ENCODE measurements at places on chromosomes 1 and 21. TPM values are rescaled to one million over a fixed set of nuclear protein-coding genes. Genes with fewer than 3 reads are reported as not detected.

Gene S100A11
- polyA plus RNA-seq: 1,160 TPM

Gene AGO4
- 6.8 TPM for polyA plus RNA-seq

Gene VHLL
- polyA plus RNA-seq: not detected

Gene GJA8
- not detected for polyA plus RNA-seq

Gene RORC
- 2.2 TPM for polyA plus RNA-seq

Gene TTLL7
- 7.6 TPM for polyA plus RNA-seq

Gene ANKRD35
- 2.0 TPM for polyA plus RNA-seq

Gene CYP4A11
- polyA plus RNA-seq: 0.11 TPM

GRCh38 chr21:35504277-35504676, 455.2 kb upstream of the RUNX1 start:
- peaks cover 6% of the 10 kb centered on the region for H3K4me1 ChIP-seq
- no peaks in the 10 kb centered on the region for H3K36me3 ChIP-seq
- H3K27ac ChIP-seq: no peak overlapping the region
- H3K27me3 ChIP-seq: peaks cover 5% of the 10 kb centered on the region

- no peak overlapping the region for H3K27ac ChIP-seq
- no peak for DNase-seq
- no peaks in the 10 kb centered on the region for H3K4me1 ChIP-seq
- no peaks in the 10 kb centered on the region for H3K36me3 ChIP-seq
- no peak overlapping the region for H3K4me3 ChIP-seq
- peaks cover 6% of the 10 kb centered on the region for H3K27me3 ChIP-seq
Measured at GRCh38 chr1:183454377-183454776, 17.9 kb upstream of the SMG7 start.

- no peak for DNase-seq
- no peaks in the 10 kb centered on the region for H3K36me3 ChIP-seq
- no peak overlapping the region for H3K27ac ChIP-seq
- no peaks in the 10 kb centered on the region for H3K27me3 ChIP-seq
- no peak overlapping the region for H3K4me3 ChIP-seq
Measured at GRCh38 chr1:211660718-211661222, 14.7 kb downstream of the NEK2 start.

GRCh38 chr21:43866659-43867331, 1.8 kb downstream of the AGPAT3 start:
- no peaks in the 10 kb centered on the region for H3K36me3 ChIP-seq
- no peak for DNase-seq
- peaks cover 11% of the 10 kb centered on the region for H3K4me1 ChIP-seq
- H3K4me3 ChIP-seq: no peak overlapping the region
- peak overlapping the region; percentile 80 for H3K27ac ChIP-seq
- H3K27me3 ChIP-seq: no peaks in the 10 kb centered on the region

GRCh38 chr1:175222296-175222938, 29.8 kb upstream of the KIAA0040 start:
- no peak for DNase-seq
- no peaks in the 10 kb centered on the region for H3K27me3 ChIP-seq
- H3K27ac ChIP-seq: no peak overlapping the region
- no peak overlapping the region for H3K4me3 ChIP-seq

- H3K36me3 ChIP-seq: no peaks in the 10 kb centered on the region
- H3K4me1 ChIP-seq: peaks cover 10% of the 10 kb centered on the region
- H3K4me3 ChIP-seq: no peak overlapping the region
- no peaks in the 10 kb centered on the region for H3K27me3 ChIP-seq
- no peak overlapping the region for H3K27ac ChIP-seq
Measured at GRCh38 chr1:247336390-247336789, 4.7 kb upstream of the ZNF496 start.

DNA sequence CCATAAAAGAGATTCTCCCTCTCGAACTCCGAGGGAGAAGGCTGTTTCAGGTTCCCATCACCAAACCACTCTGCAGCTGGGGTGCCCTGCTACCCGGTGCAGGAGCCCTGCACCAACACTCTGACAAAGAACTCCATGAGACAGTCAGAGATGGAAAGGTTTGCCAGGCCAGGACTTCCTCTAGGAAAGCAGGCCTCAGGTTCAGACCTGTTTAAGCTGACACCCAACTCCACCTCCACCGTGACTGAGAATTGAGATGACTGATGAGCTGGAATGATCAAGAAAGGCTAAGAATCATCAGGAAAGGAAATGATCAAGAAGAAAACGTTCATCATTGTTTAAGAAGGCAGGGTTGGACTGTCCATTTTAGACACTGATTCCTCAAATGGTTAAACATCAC, 46.2 kb upstream of the KCNE1 start:
- H3K4me1 ChIP-seq: peaks cover 7% of the 10 kb centered on the region
- no peak for DNase-seq
- H3K27ac ChIP-seq: no peak overlapping the region
- no peaks in the 10 kb centered on the region for H3K36me3 ChIP-seq

- H3K4me3 ChIP-seq: no peak overlapping the region
- no peaks in the 10 kb centered on the region for H3K27me3 ChIP-seq
- no peak overlapping the region for H3K27ac ChIP-seq
- no peaks in the 10 kb centered on the region for H3K36me3 ChIP-seq
Measured at GRCh38 chr1:232521660-232522059, 108.3 kb downstream of the SIPA1L2 start.

DNA sequence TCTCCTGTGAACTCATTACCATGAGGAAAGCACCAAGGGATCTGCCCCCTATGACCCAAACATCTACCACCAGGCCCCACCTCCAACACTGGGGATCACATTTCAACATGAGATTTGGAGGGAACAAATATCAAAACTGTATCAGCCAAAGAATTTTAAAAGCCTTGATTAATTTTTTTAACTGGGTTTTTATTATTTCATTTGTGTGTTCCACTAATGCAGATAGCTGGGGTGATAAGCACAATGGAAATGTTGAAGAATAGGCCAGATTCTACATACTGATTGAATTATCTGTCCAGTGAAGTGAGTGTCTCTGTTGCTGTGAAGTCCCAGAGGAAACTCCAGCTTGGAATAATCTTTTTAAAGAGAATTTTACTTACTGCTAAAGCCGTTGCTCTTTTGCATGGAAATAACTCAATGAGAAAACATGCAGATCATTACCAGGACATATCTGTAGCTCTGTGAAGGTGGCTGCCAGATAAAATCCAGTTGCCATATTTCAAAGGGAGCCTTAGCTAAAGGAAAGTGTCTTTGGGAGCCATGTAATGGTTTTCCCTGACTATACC, 44.4 kb upstream of the DHCR24 start:
- H3K36me3 ChIP-seq: no peaks in the 10 kb centered on the region
- no peak for DNase-seq
- no peak overlapping the region for H3K27ac ChIP-seq

- H3K27me3 ChIP-seq: no peaks in the 10 kb centered on the region
- H3K27ac ChIP-seq: no peak overlapping the region
- no peaks in the 10 kb centered on the region for H3K4me1 ChIP-seq
- H3K4me3 ChIP-seq: no peak overlapping the region
Measured at GRCh38 chr1:17696417-17697301, 58.5 kb upstream of the ACTL8 start.

DNA sequence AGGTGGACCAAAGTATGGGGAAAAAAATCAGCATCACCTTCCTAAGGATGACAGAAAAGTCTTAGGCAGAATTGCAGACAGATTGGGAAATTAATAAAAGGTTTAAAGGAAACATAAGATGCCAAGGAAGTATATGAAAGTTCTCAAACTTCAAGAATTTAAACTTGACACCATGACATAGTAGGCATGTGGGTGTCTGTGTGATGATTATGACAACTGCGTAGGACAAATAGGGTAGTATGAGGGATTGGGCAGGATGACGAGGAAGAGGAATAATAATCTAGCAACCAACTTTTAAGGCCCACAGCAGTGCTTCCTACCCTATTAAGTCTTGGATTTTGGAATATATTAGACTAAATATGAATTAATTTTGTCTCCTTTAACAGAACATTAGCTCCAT, 52.4 kb downstream of the HNRNPR start:
- no peak overlapping the region for H3K4me3 ChIP-seq
- no peaks in the 10 kb centered on the region for H3K36me3 ChIP-seq
- no peaks in the 10 kb centered on the region for H3K27me3 ChIP-seq

- no peaks in the 10 kb centered on the region for H3K4me1 ChIP-seq
- no peak for DNase-seq
- no peaks in the 10 kb centered on the region for H3K27me3 ChIP-seq
- H3K4me3 ChIP-seq: no peak overlapping the region
- H3K27ac ChIP-seq: no peak overlapping the region
Measured at GRCh38 chr1:117632269-117633067, 26.6 kb downstream of the TENT5C start.

DNA sequence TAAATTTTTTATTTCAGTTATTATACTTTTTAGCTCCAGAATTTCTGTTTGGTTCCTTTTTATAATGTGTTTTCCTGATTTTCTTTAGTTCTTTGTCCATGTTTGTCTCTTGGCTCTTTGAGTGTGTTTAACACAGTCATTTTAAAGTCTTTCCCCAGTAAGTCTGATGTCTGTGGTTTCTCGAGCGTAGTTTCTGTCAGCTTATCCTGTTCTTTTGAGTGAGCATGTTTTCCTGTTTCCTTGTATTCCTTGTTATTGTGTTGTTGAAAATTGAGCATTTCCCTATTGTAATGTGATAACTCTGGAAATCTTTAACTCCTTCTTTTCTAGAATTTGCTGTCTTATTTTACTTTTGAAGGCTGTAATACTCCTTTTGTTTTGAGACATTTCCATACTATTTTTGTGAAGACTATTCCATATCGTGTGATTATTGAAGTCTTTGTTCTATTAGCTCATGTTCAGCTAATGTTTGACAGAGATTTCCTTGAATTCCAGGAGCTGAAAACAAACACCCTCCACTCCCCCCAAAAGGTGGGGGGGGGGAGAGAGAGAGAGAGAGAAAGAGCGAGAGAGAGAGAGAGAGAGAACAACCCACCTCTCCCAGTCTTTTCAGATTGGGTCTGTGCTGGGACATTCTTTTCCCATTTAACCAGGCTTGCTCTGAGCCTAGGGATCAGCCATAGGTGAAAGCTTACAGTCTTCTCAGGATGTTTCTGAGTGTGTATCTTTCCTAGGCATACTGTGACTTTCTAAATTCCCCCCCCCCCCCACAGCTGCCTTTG, 38.3 kb downstream of the SDCCAG8 start:
- no peaks in the 10 kb centered on the region for H3K36me3 ChIP-seq
- H3K27me3 ChIP-seq: no peaks in the 10 kb centered on the region
- H3K27ac ChIP-seq: no peak overlapping the region

DNA sequence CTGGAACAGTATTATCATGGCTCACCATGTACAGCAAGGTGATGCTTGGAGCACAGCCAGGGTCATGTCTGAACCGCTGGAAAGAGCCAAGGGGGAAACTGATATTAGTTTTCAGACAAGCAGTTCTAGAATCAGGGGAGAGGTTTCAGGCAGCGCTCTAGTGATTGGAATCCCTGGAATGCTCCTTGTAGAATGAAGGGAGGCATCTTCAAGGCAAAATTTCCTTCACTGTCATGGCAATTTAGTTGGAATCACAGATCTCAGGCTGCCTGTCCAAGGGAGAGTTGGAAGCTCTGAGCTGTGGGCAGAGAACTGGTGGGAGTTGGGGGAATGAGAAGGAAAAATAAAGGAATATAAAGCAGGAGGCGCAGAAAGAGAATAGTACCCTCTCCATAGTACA, 737.1 kb downstream of the PTPRU start:
- H3K4me1 ChIP-seq: no peaks in the 10 kb centered on the region
- H3K36me3 ChIP-seq: no peaks in the 10 kb centered on the region
- H3K27ac ChIP-seq: no peak overlapping the region
- no peak overlapping the region for H3K4me3 ChIP-seq

DNA sequence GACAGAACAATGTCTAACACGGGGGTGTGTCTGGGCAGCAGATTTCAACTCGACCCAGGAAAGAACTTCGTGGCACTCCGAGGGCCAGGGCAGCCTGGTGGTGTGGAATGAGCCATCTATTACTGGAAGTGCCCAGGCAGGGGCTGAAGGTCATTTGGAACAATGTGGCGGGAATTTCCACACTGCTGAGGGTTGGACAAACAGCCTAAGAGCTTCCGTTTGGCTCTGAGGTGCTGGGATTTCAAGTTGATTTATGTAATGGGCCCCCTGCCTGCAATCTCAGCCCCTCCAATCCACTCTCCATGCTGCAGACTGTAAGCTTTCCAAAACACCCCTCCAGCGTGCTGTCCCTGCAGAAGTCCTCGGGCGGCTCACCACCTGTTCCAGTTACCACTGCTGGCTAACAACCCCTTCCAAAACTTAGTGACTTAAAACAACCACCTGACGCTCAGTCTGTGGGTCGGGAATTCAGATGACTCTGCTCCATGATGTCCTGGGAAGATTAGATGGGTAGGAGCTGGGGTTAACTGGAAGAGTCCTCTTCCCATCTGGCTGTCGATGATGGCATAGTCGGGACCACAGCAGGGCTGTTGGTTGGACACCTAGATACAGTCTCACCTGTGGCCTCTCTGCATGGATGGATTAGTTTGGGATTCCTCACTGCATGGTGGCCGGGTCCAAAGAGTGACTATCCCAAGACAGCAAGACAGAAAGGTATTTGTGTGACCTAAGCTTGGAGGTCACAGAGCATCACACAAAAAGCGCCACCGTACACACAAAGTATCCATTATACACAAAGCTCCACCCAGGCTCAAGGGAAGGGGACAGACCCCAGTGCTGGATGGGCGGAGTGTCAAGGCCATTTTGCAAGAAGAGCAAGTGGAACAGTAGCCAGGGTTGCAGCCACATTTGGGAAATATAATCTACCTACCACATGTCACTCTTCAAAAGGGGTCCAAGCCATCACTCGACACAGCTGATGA, 89.7 kb upstream of the IFFO2 start:
- no peaks in the 10 kb centered on the region for H3K27me3 ChIP-seq
- H3K27ac ChIP-seq: no peak overlapping the region
- H3K4me1 ChIP-seq: peaks cover 6% of the 10 kb centered on the region
- no peaks in the 10 kb centered on the region for H3K36me3 ChIP-seq
- no peak for DNase-seq
- no peak overlapping the region for H3K4me3 ChIP-seq

- H3K36me3 ChIP-seq: no peaks in the 10 kb centered on the region
- no peak overlapping the region for H3K27ac ChIP-seq
- H3K4me3 ChIP-seq: no peak overlapping the region
Measured at GRCh38 chr1:76351655-76352054, 277.1 kb downstream of the ST6GALNAC3 start.

DNA sequence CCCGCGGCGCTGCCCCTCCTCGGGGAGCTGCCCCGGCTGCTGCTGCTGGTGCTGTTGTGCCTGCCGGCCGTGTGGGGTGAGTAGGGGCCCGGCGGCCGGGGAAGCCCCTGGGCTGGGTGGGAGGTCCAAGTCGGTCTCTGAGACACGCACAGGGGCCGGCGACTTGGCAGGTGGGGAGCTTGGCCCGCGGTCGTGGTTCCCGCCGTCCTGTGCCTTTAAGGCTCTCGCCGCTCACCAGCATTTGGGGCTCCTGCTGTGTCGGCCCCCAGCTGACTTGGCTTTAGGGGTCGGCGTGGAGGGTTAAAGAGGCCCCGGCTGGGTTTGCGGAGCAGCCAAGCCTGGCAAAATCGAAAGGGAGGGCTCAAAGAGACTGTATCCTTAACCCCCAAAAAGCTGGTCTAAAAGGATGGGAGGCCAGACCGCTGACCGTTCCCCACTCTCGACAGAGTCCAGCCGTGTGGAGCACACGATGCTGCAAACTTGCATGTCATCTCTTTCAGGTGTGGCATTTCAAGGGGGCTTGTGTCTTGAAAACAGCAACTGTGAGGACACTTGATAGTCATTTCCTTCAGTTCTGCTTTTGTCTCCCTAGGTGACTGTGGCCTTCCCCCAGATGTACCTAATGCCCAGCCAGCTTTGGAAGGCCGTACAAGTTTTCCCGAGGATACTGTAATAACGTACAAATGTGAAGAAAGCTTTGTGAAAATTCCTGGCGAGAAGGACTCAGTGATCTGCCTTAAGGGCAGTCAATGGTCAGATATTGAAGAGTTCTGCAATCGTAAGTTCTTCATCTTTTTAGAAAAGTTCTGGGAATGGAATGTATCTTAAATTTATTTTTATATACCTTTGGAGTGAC, 540 bp downstream of the CD55 start:
- peak overlapping the region; percentile 48 for H3K4me3 ChIP-seq
- peak overlapping the region; percentile 63 for H3K27ac ChIP-seq
- no peak for DNase-seq
- no peaks in the 10 kb centered on the region for H3K36me3 ChIP-seq
- peaks cover 19% of the 10 kb centered on the region for H3K4me1 ChIP-seq
- no peaks in the 10 kb centered on the region for H3K27me3 ChIP-seq

All from adrenal gland (tissue), 19 donors.